Airway epithelial cell (primary cell): ENCODE measurements at places on chromosomes 16 and 17. TPM values are rescaled to one million over a fixed set of nuclear protein-coding genes. Genes with fewer than 3 reads are reported as not detected.

DYNLRB2 gene
- total RNA-seq, result 0.37 TPM in 1 of 2 replicates, not detected in the other

ANKRD11 gene
- total RNA-seq, result 48.1 and 50.6 TPM in 2 replicates

CHAD gene
- not detected in 2 replicates for total RNA-seq

CLEC18A gene
- 0.05 and 0.07 TPM in 2 replicates for total RNA-seq

PIK3R6 gene
- 0.07 TPM in 1 of 2 replicates, not detected in the other for total RNA-seq

SLFN13 gene
- total RNA-seq, result 4.1 and 4.5 TPM in 2 replicates

TBC1D3I gene
- total RNA-seq, result 0.28 TPM in 1 of 2 replicates, not detected in the other

CDH8 gene
- 0.21 TPM in 1 of 2 replicates, not detected in the other for total RNA-seq

IRX5 gene
- 19.5 and 25.1 TPM in 2 replicates for total RNA-seq

ITGAL gene
- not detected in 2 replicates for total RNA-seq

TMIGD1 gene
- total RNA-seq, result not detected in 2 replicates

ANKFN1 gene
- total RNA-seq, result 0.05 and 0.07 TPM in 2 replicates

P3H4 gene
- 50.4 and 54.2 TPM in 2 replicates for total RNA-seq

SLFN14 gene
- not detected in 2 replicates for total RNA-seq

TBC1D3G gene
- not detected in 2 replicates for total RNA-seq

SLC5A10 gene
- 0.05 TPM in 1 of 2 replicates, not detected in the other for total RNA-seq

GDPD1 gene
- total RNA-seq, result 0.23 and 1.8 TPM in 2 replicates
